Activated CD4-positive, alpha-beta T cell treated with anti-CD3 and anti-CD28 coated beads for 1 hour (primary cell): ENCODE measurements at places on chromosomes 2 and 18.
A peak's percentile ranks its signal among the peaks of the same experiment; 100 is the strongest.

DNA sequence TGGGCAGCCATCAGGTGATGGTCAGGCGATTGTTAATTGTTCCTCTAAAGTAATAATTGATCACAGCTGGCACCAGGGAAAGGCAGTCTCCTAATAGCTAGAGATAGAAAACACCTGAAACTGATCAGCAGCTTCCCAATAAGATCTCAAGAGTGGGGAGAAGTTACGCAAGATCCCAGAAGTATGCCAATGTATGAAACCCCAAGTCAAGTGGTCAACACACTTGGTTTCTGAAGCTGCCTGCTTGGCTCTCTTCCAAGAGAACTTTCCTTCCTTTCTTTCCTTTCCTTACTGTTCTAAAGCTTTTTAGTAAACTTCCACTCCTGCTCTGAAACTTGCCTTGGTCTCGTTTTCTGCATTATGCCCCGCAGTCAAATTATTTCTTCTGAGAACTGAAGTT is 201.6 kb upstream of the SKOR2 start:
- no peak for DNase-seq

- peak; percentile 59 for DNase-seq
Observed at GRCh38 chr2:97718051-97718882, 4.9 kb downstream of the ZAP70 start.

DNA sequence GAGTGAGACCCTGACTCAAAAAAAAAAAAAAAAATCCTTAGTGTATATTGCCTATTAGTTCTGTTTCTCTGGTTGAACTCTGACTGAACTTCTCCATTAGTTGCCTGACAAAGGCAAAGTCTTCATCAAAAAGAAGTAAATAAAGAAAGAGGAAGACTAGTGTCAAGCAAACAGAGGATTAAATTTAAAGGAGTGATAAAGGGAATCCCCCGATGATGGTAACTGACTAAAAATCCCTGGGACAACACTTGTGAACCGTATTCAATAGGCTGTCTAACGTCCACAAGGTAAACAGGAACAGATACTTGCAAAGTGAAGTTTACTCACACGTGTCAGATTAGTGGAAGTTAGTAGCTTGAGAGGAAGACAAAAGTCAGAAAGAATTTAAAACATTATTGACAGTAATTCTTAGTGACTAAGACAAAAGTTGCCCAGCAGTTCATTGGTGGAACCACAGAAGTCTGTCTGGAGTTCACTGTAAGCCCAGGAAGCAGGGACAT is 26.2 kb upstream of the SPOPL start:
- no peak for DNase-seq

DNA sequence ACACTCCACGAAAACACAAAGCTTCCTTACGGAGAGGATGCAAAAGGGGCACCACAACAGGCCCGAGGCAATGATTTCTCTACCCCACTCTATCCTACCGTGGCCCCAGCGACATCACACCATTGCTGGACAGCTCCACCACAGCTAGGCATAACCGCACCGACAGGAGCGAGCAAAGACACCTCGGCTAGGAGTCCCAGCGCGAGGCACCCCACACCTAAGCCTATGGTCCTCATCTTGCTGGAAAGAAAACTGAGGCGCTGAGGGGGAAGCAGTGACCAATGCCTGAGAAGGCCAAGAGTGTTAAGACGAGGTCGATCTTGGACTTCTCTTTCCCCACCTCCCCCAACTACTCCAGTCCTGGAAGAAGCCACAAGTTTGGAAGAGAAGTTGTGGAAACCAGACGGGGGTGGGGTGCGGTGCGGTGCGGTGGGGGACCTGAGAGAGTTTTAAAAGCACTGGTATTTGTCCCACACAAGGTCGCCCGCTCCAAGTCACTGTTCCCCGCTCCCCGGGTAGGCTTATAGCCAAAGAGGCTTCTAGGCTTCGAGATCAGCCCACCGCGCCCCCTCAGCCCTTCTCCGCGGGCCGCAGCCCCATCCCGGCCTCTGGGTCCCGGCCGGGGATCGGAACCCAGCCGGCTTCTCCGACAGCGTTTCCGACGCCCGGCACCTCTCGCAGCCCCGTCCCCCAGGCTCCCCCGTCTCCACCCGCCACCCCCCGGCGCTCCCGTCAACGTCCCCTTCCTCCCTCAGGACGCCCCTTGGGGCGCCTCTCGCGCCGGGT is 766 bp downstream of the PDE6D start:
- no peak for DNase-seq

GRCh38 chr2:60707750-60708371 is 48.2 kb upstream of the PAPOLG start:
- no peak for DNase-seq

DNA sequence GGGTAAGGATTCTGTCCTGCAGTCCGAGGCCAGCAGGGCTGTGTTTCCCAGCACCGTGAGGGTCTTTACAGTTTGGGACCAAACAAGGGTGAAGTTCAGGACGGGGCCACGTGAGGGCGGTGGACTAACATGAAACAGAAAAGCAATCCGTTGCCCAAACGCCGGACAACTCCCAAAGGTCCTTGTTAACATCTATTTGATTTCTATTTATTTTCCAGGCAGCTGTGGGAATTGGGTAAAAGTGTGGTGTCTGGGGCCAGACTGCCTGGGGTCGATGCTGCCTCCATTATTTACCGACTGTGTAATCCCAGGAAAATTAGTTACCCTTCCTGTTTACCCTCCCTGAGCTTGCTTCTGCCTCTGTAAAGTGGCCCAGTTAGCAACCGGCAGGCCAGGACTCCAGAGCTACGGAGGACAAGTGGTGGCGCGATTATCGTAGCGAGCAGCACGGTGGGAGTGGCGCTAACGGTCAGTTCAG is 66.3 kb upstream of the TCF7L1 start:
- DNase-seq, result no peak
